ENCODE measurements at places on chromosomes 7 and 10.

GRCh38 chr10:83538047-83538446 is 601.3 kb upstream of the GHITM start:
- DNase-seq = no peak

- no peak for DNase-seq
Observed at GRCh38 chr10:2948127-2948854, 119.1 kb upstream of the PFKP start.

- no peak for DNase-seq
Observed at GRCh38 chr7:71016401-71016800, 115.5 kb upstream of the GALNT17 start.

- no peak for DNase-seq
Observed at GRCh38 chr7:1829111-1829510, 159.0 kb downstream of the ELFN1 start.

- no peak for DNase-seq
Observed at GRCh38 chr7:73871163-73872011, 10.4 kb downstream of the TMEM270 start.

GRCh38 chr7:326809-327232 is 36.9 kb downstream of the FOXL3 start:
- no peak for DNase-seq

DNA sequence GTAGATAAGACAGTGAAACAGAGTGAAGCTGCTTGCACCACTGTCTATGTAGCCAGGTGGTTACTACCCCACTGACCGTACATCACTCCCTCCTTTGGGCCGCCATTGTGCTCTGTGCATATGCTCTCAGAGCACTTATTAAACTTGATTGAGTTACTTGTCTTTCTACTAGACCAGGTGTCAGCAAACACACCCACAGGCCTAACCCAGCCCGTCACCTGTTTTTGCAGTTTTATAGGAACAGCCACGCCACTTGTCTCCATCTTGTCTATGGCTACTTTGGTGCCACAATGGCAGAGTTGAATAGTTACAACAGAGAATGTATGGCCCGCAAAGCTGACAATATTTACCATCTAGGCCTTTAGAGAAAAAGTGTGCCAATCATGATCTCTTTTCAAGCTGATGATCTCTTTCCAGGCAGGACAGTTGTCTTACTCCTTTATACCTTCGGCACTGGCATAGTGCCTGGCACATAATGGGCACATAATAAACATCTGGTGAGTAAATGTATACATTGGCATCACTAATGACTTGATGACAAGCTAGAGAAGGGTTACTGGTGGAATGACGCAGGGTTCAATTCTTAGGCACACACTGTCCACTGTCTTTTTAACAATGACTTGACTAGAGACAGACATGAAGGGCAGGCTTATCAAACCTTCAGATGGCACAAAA is 36.7 kb downstream of the SORBS1 start:
- DNase-seq = no peak

GRCh38 chr7:44048031-44048795 is 3.7 kb downstream of the DBNL start:
- no peak for DNase-seq

GRCh38 chr10:102660888-102661657 is 16.8 kb downstream of the TRIM8 start:
- DNase-seq = peak; percentile 27

DNA sequence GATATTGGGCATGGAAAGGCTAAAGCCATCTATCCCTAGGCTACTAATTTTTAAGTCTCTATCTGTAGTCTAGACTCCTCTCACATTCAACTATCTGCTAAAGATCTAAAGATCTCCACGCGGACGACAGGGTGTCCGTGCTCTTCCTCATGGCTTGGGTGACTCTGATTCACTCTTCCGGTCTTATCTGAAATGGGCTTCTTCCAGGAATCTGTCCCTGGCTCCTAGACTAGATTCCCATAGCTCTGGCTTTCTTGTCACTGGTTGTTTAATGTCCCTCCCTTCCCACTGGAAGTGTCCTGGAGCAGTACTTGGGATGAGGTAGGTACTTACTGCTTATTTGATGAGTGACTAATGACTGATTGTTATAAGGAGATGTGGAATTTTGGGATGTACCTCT is 62.0 kb upstream of the PODXL start:
- DNase-seq = no peak

Data from activated CD4-positive, alpha-beta T cell treated with anti-CD3 and anti-CD28 coated beads for 1 hour (primary cell).